Stimulated activated naive CD8-positive, alpha-beta T cell treated with anti-CD3 and anti-CD28 coated beads, Interleukin-15, amount 100 ng/mL, for 72 hours (primary cell): ENCODE measurements at places on chromosomes 16 and 17.

GRCh38 chr17:80673152-80673920 lies 128.7 kb downstream of the RPTOR start:
- no peak for DNase-seq

- DNase-seq, result no peak
Observed at GRCh38 chr17:74190154-74190553, 13.3 kb upstream of the RPL38 start.

- no peak for DNase-seq
Observed at GRCh38 chr16:67186550-67186950, 2.8 kb upstream of the MATCAP1 start.

GRCh38 chr16:2472885-2473445 lies 1.9 kb downstream of the NTN3 start:
- DNase-seq, result no peak

GRCh38 chr17:78991906-78992532 lies 12.3 kb upstream of the LGALS3BP start:
- DNase-seq, result no peak
